ENCODE measurements at places on chromosomes 1 and 21.

DNA sequence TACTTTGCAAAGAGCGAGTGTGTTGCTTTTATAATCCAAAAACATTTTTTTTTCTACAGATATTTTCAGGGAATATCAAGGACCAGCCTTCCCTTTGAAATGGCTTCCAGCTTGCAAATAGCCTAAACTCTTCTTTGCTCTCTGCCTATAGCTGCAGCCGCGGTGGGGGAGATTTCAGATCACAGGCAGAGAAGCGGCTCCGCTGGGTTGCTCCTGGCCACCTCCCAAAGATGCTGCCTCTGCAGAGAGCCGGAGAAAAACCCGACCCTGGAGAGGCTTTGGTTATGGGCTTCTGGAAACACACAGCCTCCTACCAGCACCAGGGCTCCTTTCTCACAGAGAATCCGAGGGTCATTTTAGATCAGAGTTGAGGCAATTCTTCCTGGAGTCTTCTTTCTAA, 18.6 kb upstream of the PAX7 start:
- no peak for DNase-seq

- DNase-seq: no peak
Observed at GRCh38 chr21:23160914-23161313, 2162.7 kb downstream of the NCAM2 start.

- DNase-seq: peak; percentile 34
Observed at GRCh38 chr1:240611619-240612480, at the start of gene GREM2. GREM2 (minus strand) TSS chr1:240612155; CDS start chr1:240493475, 118,680 bp downstream.

DNA sequence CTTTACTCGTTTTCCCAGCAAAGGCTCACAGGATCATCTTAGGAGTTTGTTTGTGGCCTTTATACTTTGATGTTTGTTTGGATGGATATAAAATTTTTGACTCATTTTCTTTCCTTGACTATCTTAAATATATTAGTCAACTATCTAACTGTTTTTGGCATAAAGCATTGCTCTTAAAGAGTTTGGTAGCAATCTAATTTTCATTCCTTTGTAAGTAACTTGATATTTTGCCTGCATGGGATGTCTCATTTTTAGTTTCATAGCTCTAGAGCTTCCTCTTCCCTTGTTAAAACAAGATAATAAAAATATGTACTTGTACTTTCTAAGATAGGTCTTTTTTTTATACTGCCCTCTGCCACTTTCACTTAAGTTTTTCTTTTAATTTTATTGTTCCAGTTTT, 161.9 kb downstream of the MAGI3 start:
- DNase-seq: no peak

- DNase-seq: no peak
Observed at GRCh38 chr1:198134252-198134651, 22.5 kb upstream of the NEK7 start.

DNA sequence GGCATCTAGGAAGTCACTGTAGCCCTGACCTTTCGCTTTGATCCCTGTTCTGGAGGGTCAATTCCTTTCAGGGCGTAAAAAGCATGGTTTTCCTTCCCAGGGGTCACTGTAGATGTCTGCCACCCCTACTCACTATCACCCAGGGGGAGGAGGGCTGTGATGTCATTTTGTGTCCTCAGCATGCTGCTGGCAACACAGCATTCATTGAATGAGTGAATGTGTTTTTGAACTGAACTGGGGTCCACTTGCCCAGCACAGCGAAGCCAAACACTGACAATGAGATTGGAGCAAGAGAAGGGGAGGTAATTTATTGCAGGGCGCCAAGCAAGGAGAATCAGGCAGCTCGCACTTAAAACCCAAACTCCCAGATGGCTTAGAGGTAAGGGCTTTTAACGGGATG, 78.2 kb upstream of the PGBD5 start:
- no peak for DNase-seq

GRCh38 chr21:31455506-31455905, 111.4 kb upstream of the TIAM1 start:
- no peak for DNase-seq

- DNase-seq: no peak
Observed at GRCh38 chr1:28118640-28119307, 30.4 kb upstream of the EYA3 start.

DNA sequence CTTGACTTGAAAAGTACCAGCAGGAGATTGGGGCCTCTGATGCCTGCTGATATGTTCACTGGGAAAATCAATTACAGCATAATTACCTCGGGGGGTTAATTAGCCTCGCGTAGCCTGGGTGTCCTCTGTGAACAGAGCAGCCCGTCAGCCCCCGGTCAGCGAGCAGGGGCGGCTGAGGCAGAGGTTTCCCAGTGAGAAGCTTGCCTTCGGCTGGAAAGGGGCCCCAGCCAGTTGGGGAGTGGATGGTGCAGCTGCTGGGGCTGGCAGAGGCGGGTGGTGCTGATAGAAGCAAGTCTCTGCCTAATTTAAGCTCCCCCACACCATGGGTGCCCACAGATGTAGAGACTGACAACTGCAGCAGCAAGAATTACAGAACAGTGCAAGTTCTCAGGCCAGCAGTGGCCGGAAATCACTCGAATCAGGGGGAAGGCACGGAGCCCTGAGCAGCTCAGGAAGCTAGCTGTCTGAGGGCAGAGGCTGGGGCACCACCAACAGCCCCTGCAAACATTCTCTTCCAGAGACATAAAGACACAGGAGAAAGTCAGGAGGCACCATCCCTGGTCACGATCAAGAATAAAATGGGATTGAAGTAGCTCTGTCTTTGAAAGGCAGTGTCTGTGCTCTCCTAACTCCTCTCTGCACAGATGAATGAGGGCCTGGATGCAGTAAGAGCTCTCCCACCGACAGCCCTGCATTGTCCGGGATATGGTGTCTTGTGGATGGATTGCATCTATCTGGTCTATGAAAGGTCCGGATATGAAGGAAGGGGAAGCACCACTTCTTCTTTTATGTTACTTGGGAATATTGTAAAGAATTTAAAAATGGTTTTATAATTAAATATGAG, 166.5 kb upstream of the CD34 start:
- no peak for DNase-seq

DNA sequence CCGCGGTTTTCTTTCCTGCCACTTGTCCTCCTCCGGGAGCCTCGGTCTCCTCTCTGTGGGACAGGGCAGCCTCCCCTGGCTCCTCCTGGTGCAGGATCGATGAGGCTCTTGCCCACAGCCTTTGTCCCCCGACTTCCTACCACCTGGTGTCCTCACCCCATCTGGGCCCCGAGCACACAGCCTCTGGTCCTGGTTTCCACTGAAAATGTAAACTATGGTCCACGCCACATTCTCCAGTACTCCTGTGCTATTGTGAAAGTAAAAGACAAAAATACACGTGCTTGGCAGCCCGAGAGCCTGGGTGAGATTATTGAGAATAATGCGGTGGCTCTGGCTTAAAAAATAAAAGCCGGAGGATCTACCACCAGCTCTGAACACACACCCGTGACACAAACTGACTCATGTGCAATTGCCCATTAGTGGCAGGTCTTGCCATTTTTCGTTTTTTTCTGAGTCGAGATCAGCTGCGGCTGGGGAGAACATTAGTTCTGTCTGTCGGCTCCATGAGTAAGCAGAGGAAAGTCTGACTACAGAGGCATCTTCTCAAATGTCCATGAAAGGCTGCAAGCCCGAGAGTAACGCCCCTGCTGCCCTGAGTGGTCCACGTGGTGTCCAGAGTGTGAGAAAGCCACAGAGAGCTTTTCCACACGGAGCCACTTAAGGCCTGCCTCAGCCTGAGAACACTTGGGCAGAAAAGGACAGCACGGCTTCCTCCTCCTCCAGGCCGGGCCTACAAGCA, 5.7 kb upstream of the COL6A2 start:
- DNase-seq: no peak

- DNase-seq: peak; percentile 30
Observed at GRCh38 chr1:240149484-240150094, 57.9 kb downstream of the FMN2 start.
